ENCODE measurements at places on chromosomes 16 and 17.

DNA sequence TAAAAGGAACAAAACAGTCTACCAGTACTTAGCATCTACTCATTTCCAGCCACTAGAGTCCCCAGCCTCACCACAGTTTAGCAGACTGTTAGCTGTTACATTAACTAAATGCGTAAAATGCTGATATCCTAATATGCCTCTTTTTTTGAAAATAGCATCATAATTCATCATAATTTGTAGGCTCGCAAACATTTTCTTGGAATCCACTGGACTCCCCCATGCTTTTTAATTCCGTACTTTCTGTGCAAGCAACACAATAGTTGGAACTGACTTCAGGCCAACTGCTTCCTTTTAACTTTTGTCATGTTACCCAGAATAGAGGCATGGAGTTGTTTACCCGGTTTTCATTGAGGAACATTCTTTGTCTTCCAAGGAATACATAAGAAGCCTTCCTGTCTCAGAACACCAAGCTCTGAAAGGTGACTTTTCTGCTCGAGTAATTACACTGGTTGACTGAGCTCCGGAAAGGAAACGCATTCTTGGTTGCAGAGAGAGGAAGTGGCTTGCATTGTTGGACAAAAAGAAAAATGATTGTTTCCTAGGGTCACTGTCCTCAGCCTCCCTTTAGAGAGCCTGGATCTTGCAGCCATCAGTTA lies 30.9 kb upstream of the SEC14L1 start:
- DNase-seq: no peak

DNA sequence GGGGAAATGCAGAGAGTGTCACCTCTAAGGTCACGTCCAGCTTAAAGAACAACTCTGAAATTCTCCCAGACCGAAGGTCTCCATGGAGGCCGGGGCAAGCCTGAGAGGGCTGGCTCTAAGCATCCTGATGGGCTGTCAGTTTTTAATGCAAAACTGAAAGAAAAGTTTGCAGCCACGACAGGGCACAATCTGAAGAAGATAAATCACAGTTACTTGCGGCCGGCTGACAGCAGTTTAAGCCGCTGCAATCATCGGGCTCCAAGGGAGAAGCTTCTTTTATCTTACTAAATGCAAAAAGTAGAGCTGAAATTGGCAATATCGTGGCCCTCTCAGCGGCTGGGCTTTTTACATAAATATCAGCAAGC lies 168.8 kb downstream of the CYLD start:
- DNase-seq: no peak

DNA sequence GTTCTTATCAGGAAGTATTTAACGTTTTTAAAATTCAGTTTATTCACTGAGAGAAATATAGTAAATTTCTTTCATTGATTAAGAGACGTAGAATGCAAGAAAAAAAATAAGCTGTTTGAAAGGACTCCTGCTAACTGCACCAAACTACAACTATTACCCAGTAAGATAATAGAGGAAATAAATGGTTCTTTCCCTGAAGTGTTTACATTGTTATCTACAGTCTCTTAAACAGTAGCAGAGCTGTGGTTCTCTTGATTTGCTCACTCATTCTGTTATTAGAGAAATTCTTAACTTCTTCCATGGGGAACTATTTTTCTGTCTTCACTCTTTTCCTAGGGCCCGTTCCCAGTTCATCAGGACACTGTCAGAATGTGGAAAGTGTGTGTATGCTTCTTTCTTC lies 973.0 kb downstream of the KCNJ2 start:
- no peak for DNase-seq

- no peak for DNase-seq
Observed at GRCh38 chr16:58272855-58273254, 22.0 kb downstream of the PRSS54 start.

- DNase-seq: no peak
Observed at GRCh38 chr17:66952681-66953629, 11.6 kb upstream of the CACNG4 start.

GRCh38 chr16:80407265-80407987 lies 133.4 kb upstream of the DYNLRB2 start:
- no peak for DNase-seq

- no peak for DNase-seq
Observed at GRCh38 chr16:6728381-6728780, 604.3 kb upstream of the RBFOX1 start.

DNA sequence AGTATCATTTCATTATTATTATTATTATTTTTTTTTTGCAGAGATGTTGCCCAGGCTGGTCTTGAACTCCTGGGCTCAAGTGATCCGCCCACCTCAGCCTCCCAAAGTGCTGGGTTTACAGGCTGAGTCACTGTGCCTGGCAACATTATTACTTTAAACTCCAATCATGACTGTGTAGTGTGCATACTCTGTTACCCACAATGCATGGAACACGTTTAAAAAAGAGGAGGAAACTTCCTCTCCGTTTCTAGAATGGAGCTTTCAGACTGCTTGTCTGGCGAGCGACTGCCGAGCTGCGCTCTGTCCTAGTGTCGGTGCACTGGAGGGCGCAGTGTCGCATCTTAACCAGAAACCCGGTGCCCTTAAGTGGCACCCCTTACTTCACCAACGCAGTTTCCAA lies 22.1 kb upstream of the FASN start:
- no peak for DNase-seq

All from activated T-cell treated with anti-CD3 and anti-CD28 coated beads for 48 hours (primary cell).